ENCODE measurements at places on chromosomes 4 and X. TPM values are rescaled to one million over a fixed set of nuclear protein-coding genes. Genes with fewer than 3 reads are reported as not detected.

The TMA16 gene
- total RNA-seq = 83.9 TPM

DNA sequence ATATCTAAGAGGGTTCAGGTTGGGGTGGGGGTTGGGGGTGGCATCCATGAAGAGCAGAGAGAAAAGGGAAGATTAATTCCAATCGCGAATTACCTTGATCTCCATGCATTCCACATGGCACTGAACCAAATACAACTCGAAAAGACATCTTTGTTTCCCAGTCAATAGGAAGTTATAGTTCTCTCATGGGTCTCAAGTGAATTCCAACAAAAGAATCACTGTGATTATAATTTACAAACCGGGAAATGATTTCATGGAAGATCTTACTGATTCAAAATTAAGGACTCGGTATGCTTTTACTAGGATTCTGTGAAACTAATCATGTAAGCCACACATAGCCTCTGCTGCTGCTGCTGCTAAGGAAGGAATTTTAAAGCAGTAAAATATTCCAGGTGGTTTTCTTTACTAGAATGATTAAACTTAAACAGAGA, 26.6 kb upstream of the AMELX start:
- H3K27me3 ChIP-seq = no peaks in the 10 kb centered on the region
- no peak overlapping the region for H3K4me3 ChIP-seq
- no peak for DNase-seq
- H3K36me3 ChIP-seq = no peaks in the 10 kb centered on the region

GRCh38 chr4:90670183-90670582, 543.0 kb downstream of the CCSER1 start:
- H3K4me3 ChIP-seq = no peak overlapping the region
- H3K36me3 ChIP-seq = no peaks in the 10 kb centered on the region
- no peaks in the 10 kb centered on the region for H3K4me1 ChIP-seq
- DNase-seq = no peak

The MEPE gene
- total RNA-seq = not detected

The PPARGC1A gene
- total RNA-seq = not detected

DNA sequence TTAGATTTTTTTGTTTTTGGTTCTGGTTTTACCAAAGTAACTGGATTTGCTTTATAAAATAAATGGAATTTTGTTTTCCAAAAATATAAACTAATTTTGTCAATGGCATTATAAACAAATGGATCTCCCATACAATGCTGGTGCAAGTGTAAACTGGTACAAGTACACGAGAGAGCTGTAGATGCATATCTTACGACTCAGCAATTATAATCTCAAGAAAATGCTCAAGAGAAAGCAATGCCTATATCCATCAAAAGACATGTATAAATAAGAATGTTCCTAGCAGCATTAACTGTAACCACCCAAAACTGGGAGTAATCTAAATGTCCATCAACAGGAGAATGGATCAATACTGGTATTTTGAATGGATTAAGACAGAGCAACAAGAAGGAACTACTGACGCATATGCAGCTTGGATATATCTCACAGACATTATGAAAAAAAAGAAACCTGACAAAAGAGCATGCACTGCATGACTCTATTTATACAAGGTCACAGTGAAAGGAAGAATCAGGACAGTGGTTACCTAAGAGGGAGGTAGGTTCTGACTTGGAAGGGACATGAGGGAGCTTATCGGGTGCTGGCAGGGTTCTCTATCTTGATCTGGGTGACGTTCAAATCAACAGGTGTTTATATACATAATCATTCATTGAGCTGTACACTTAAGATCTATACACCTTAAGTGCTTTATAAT, 9.5 kb downstream of the ADH5 start:
- H3K4me3 ChIP-seq = no peak overlapping the region
- no peaks in the 10 kb centered on the region for H3K27me3 ChIP-seq
- no peak for DNase-seq
- no peak overlapping the region for H3K27ac ChIP-seq
- H3K4me1 ChIP-seq = peaks cover 6% of the 10 kb centered on the region

DNA sequence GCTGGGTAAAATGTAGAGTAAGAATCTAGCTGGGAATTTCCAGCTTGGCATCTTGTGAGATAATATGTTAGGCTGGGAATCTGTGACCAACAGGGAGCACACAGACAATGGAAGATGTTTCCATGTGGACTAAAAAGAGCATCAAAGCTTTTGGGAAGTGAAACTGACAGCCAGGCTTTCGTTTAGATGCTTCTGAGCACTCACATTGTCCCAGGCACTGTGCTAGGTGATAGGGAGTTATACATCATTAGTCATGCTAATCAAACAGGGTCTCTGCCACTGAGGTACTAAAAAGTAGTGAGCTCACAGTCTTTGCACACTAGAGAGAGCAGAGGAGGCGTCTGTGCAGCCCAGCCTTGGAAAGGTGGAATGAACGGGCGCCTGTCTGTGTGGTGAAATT, 101.9 kb upstream of the SCOC start:
- DNase-seq = no peak
- peaks cover 10% of the 10 kb centered on the region for H3K27me3 ChIP-seq

The ARMCX1 gene
- total RNA-seq = 0.14 TPM

GRCh38 chrX:15310117-15310516, 5.3 kb downstream of the ASB11 start:
- H3K36me3 ChIP-seq = no peaks in the 10 kb centered on the region
- H3K4me3 ChIP-seq = no peak overlapping the region
- H3K27me3 ChIP-seq = no peaks in the 10 kb centered on the region

- no peak for DNase-seq
- no peaks in the 10 kb centered on the region for H3K4me1 ChIP-seq
- H3K4me3 ChIP-seq = no peak overlapping the region
- no peak overlapping the region for H3K27ac ChIP-seq
- H3K36me3 ChIP-seq = no peaks in the 10 kb centered on the region
These were observed 338.6 kb downstream of the SPIN4 start for GRCh38 chrX:63012574-63012973.

The RBM41 gene
- total RNA-seq = 16.2 TPM

The CXXC4 gene
- not detected for total RNA-seq

GRCh38 chrX:68832516-68833447, 4.0 kb downstream of the EFNB1 start:
- peaks cover 6% of the 10 kb centered on the region for H3K27me3 ChIP-seq
- H3K36me3 ChIP-seq = no peaks in the 10 kb centered on the region
- no peak overlapping the region for H3K27ac ChIP-seq
- DNase-seq = no peak
- H3K4me3 ChIP-seq = no peak overlapping the region

The XAGE1A gene
- total RNA-seq = not detected

- no peak for DNase-seq
- H3K27ac ChIP-seq = no peak overlapping the region
- H3K4me1 ChIP-seq = no peaks in the 10 kb centered on the region
These were observed 950.2 kb upstream of the SLIT2 start for GRCh38 chr4:19301527-19301926.

The LINC00632 gene
- 5.8 TPM for total RNA-seq

DNA sequence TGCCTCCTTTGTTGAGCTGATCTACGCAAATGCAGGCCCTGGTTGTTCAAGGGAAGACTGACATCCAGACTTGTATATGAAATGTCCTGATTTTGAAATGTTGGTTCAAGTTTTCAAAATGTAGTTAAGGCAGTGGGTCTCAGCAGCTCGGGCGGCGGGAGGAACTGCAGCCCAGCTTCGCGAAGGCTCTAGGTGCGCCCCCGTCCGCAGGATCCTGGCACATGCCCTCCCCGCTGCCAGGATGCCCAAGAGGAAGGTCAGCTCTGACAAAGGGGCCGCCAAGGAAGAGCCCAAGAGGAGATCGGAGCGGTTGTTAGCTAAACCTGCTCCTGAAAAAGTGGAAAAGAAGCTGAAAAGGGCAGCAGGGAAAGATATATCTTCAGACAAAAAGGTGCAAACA, 1310.1 kb downstream of the ADGRL3 start:
- DNase-seq = no peak
- H3K27me3 ChIP-seq = no peaks in the 10 kb centered on the region
- no peak overlapping the region for H3K27ac ChIP-seq
- no peaks in the 10 kb centered on the region for H3K4me1 ChIP-seq
- H3K4me3 ChIP-seq = no peak overlapping the region

The RADX gene
- 5.7 TPM for total RNA-seq

The CFAP99 gene
- total RNA-seq = not detected

DNA sequence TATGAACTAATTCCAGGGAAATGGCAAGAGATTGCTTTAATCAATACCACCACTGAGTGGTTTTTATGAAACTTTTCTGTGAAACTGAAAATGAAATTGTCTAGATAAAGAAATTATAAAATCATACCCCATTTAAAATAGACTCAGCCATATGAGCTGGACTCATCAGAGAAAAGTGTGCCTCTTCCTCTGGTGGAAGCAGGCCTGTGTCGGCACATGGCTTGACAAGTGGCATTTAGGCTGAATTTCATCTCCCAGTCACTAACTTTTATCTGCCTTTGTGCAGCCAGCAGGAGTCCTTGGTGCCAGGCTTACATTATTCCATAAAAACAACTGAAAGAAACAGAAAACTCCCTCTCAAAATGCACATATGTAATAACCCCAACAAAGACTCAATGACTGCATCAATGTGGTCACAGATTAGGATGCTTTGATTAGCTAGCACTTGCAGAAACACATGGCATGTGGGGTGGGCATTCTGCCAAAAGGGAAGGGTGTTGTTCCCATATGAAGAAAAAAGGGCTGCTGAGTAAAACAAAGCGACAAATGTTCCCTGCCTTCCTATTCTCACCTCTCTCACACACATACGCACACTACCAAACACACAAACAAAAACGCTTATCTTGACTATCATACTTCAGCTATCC, 232.3 kb downstream of the PABPC4L start:
- H3K36me3 ChIP-seq = no peaks in the 10 kb centered on the region
- no peak overlapping the region for H3K4me3 ChIP-seq
- H3K4me1 ChIP-seq = no peaks in the 10 kb centered on the region
- H3K27ac ChIP-seq = no peak overlapping the region
- no peak for DNase-seq

DNA sequence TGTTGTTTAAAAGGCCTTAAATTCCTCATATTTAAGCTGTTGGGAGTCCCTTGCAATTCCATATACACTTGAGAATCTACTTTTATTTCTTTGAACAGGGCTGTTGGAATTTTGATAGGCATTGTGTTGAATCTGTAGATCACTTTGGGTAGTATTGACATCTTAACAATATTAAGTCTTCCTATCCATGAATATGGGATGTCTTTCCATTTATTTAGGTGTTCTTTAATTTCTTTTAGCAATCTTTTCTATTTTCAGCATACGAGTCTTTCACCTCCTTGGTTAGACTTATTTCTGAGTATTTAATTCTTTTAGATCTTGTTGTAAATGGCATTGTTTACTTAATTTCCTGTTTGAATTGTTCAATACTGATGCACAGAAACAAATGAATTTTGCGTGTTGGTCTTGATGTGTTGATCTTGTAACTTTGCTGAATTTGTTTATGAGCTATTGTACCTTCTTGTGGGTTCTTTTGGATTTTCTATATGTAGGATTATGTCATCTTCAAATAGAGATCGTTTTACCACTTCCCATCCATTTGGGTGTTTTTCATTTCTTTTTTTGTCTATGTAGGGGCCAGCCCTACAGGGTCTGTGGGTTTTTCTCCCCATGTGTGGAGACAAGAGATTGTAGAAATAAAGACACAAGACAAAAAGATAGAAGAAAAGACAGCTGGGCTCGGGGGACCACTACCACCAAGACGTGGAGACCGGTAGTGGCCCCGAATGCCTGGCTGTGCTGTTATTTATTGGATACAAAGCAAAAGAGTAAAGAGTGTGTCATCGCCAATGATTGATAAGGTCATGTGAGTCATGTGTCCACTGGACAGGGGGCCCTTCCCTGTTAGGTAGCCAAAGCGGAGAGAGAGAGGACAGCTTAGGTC, 18.2 kb upstream of the CTBP1 start:
- H3K4me1 ChIP-seq = peaks cover 18% of the 10 kb centered on the region
- DNase-seq = no peak
- peaks cover 23% of the 10 kb centered on the region for H3K36me3 ChIP-seq
